ENCODE measurements at places on chromosomes 5 and 9. TPM values are rescaled to one million over a fixed set of nuclear protein-coding genes. Genes with fewer than 3 reads are reported as not detected.

The BARHL1 gene
- not detected for total RNA-seq

The CCIN gene
- total RNA-seq: not detected

The INSL4 gene
- total RNA-seq: not detected

The UNC5A gene
- 11.6 TPM for total RNA-seq

The GARNL3 gene
- total RNA-seq: 138 TPM

The PPIC gene
- total RNA-seq: 1.3 TPM

The DOK3 gene
- total RNA-seq: 9.1 TPM

The LRRC19 gene
- total RNA-seq: under 0.01 TPM

The CCNJL gene
- 4.4 TPM for total RNA-seq

The FCN2 gene
- total RNA-seq: not detected

The PITX1 gene
- not detected for total RNA-seq

The GFI1B gene
- total RNA-seq: not detected

The ENC1 gene
- 2,270 TPM for total RNA-seq

The TNFSF8 gene
- total RNA-seq: 0.31 TPM

The SLC6A7 gene
- total RNA-seq: 1.9 TPM

The PCDHAC2 gene
- 55.1 TPM for total RNA-seq

The OR1L1 gene
- total RNA-seq: not detected

The BRINP1 gene
- total RNA-seq: 69.2 TPM

The CEL gene
- total RNA-seq: 0.31 TPM

The GLRA1 gene
- total RNA-seq: not detected

The PIP5K1B gene
- 7.8 TPM for total RNA-seq

The ADRA1B gene
- total RNA-seq: 1.3 TPM

The PHAX gene
- total RNA-seq: 70.4 TPM

The SLC34A3 gene
- not detected for total RNA-seq

The PDGFRB gene
- 27.5 TPM for total RNA-seq

The ASPN gene
- total RNA-seq: 1.3 TPM

The ZNF474 gene
- 0.94 TPM for total RNA-seq

The NTNG2 gene
- total RNA-seq: 17.5 TPM

The CCL28 gene
- total RNA-seq: 0.94 TPM

The ANKRD33B gene
- 4.4 TPM for total RNA-seq

The BTNL8 gene
- not detected for total RNA-seq

The CDO1 gene
- total RNA-seq: 91.7 TPM

The UBE2R2 gene
- total RNA-seq: 32.6 TPM

The TTC39B gene
- total RNA-seq: 11.3 TPM

The MZB1 gene
- not detected for total RNA-seq

The CETN3 gene
- total RNA-seq: 26.0 TPM

The FAM114A2 gene
- total RNA-seq: 23.5 TPM

The SPARC gene
- 75.1 TPM for total RNA-seq

The ENTPD2 gene
- 0.63 TPM for total RNA-seq

The PCDHGB6 gene
- total RNA-seq: 35.4 TPM

The MSX2 gene
- total RNA-seq: not detected

The TXNDC8 gene
- total RNA-seq: not detected

The SLC12A2 gene
- 67.0 TPM for total RNA-seq

The DBH gene
- total RNA-seq: not detected

The FBP2 gene
- not detected for total RNA-seq

The SPINK6 gene
- not detected for total RNA-seq

The DND1 gene
- total RNA-seq: 1.3 TPM

The MRPL41 gene
- 19.7 TPM for total RNA-seq

The FBXO4 gene
- 16.0 TPM for total RNA-seq

The PLCXD3 gene
- 9.1 TPM for total RNA-seq

The CYLC2 gene
- not detected for total RNA-seq

The EQTN gene
- 8.1 TPM for total RNA-seq
